DMS79 (cell line): ENCODE measurements at places on chromosomes 6 and 20.

- DNase-seq: no peak
Observed at GRCh38 chr6:43267619-43268354, 24.5 kb downstream of the TTBK1 start.

- DNase-seq: no peak
Observed at GRCh38 chr20:43843096-43843964, 71.3 kb upstream of the TOX2 start.

GRCh38 chr6:133724726-133725125 is 164.2 kb upstream of the TCF21 start:
- no peak for DNase-seq

DNA sequence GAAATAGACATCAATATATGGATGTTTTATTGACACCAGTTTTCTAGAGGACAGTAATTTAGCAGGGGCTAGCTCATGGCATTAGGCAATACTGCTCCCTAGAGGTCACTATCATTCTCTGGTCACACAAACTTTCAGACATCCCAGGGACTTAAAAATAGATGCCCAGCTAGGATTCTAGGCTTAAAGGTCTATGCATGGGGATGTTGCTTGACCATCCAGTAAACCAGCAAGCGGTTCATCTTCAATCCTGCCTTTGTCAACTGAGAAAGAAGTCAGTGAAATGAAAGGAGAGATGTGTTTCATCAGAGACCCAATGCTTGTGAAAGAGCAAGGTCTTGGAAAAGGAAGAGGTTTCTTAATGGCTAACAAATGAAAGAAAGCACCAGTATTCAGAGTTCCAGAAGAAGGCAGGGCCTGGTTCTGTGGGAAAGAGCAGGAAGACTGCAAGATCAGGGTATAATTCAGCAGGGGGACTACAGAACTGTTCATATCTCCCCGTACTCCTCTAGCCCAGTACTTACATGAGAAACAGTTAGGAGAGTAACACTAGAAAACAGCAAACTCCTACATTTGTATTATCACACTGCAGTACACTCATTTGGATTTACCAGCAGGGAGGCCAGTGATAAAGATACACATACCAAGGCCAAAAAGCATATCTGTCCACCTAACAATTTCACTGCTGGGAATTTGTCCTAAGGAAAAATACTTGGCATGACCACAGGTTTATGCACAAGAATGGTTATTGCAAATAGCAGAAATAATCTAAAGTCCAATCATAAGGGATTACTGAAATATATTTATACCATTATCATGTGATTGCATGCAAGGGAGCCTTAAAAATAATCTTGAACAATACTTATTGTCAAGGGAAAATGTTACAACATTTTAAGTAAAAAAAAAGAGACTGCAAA is 151.4 kb upstream of the LAMA2 start:
- DNase-seq: no peak

DNA sequence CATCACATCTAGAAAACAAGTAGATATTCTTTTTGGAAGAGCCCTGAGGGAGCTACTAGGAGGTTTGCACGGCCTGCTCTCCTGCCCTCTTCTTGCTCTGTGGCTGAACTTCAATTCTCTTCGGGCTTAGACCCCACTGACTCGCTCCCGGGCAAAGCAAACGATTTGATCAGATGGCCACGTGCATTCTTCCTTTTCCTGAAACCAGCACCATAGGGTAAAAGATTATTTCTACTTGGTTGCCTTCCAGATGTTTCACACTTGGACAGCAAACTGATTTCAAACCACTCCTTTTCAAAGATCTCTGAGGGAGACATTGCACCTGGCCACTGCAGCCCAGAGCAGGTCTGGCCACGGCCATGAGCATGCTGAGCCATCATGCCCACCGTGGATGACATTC is at the start of gene SLC22A1:
Gene SLC22A1, plus strand, starts transcription at position 258 of the 400 bp plus-strand sequence. Its CDS starts 121 bp downstream, at position 379.
- no peak for DNase-seq

GRCh38 chr6:140058863-140059262 is 684.4 kb upstream of the CITED2 start:
- DNase-seq: no peak

GRCh38 chr6:68229566-68229965 is 405.5 kb upstream of the ADGRB3 start:
- no peak for DNase-seq

DNA sequence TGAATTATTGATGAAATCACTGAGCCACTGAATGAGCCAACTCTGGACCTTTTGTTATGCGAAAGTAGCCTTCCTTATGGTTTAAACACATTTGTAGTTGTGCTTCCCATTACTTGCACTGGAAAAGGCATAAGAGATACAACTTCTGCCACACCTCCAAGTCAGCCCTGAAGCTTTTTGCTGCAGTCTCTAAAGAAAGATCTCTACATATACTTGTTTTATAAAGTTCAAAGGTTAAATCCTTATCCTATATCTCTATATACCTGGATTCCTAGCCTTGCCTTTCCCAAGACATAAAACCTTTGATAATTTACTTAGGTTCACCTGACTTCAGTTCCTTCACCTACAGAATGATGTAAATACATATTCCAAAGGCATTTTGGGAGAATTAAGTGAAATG is 132.0 kb downstream of the PTPRK start:
- no peak for DNase-seq

DNA sequence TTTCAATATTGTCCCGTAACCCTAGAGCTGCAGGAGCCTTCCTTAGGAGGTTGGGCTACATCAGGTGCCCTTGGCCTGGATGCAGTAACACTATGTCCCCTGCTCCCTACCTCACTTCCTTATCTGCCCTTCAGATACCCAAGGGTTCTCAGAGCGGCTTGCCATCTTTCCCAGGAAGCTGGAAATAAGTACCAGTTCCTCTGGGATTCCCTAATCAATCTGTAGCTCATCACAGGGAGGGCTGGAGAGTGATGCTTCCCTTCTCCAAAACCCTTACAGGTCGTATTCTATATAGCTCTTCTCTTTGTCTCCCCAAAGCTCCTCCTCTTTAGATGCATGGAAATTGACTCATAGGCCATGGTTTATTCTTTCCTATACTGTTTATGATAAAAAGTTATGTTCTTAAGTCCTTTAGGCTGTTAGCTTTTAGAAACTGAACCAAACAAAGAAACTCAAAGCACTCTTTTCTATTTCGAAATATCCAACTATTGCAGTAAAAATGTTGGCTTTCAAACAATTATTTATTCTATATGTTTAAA is 4.2 kb downstream of the MYCT1 start:
- DNase-seq: no peak

GRCh38 chr6:168137024-168137423 is 58.0 kb upstream of the FRMD1 start:
- no peak for DNase-seq

GRCh38 chr20:62571669-62572344 is 70.5 kb upstream of the SLCO4A1 start:
- no peak for DNase-seq

DNA sequence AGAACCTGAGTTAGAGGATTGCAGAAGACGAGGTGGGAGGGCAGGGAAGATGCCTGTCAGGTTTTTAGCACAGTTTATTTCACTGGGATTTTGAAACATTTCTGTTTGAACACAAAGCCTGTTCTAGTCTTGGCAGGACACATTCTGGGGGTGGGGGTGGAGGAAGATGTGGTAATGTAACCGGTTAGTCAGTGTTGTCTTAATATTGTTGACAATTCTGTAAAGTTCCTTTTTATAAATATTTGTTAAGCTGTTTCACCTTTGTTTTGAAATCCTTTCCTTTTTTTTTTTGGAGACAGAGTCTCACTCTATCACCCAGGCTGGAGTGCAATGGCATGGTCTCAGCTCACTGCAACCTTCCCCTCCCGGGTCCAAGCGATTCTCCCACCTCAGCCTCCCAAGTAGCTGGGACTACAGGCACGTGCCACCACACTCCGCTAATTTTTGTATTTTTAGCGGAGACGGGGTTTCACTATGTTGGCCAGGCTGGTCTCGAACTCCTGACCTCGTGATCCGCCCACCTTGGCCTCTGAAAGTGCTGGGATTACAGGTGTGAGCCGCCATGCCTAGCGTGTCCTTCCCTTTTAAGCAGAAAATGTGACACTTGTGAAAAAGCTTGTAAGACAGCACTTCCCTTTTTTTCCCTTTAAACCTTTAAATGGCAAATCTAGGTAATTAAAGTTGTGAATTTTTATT is 20.2 kb downstream of the SLC9A8 start:
- DNase-seq: no peak

GRCh38 chr6:39965751-39966150 is 31.5 kb upstream of the MOCS1 start:
- no peak for DNase-seq

DNA sequence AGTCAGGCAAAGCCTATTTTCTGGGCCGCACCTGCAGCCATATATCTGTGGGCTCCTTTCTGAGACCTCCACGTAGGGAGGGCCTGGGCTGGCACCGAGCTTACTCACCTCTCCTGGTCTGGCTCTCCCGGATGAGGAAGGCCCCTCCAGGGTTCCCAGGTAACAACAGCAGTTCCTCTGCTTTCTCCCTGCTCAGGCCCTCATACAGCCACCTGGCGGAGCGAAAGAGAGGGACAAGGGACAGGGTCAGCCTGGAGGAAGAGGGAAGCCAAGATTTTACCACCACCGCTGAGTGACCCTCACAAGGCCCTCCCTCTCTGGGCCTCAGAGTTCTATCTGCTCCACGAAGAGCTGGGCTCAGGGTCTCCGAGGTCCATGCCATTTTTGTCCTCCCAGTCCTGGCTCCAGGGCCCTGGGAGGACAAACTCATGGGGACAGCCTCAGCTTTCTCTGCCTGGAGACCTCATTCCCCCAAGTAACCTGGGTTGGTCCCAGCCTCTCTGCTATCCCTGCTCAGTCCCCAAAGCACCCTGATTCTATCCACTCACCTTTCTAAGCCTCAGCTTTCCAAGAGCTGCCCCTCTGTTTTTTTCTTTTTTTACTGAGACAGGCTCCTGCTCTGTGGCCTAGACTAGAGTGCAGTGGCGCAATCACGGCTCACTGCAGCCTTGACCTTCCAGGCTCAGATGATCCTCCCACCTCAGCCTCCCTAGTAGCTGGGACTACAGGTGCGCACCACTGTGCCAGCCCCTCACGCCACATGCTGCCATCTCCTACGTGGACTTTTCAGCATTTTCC is 13.3 kb downstream of the SLA2 start:
- DNase-seq: no peak

- peak; percentile 29 for DNase-seq
Observed at GRCh38 chr6:122610690-122611455, 668 bp downstream of the PKIB start.

GRCh38 chr6:13392462-13392861 is 64.1 kb upstream of the TBC1D7 start:
- no peak for DNase-seq

- DNase-seq: no peak
Observed at GRCh38 chr6:158608221-158608620, 36.3 kb downstream of the DYNLT1 start.

DNA sequence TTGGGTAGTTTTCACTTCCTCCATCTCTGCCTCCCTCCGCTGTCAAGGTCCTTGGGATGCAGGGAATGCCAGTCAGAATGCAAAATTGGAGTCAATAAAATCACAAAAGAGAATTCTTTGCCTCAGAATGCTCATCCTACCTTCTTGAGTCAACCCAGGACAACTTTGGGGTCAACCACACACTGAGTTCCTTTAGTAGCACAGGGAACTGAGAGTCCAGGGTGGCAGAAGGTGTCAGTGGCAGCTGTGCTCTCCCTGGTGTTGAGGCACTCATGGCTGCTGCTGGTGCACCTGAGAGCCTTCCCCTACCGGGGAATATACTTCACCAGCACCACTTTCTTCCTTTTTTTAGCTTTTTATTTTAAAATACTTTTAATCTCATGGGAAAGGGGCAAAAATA is 829 bp upstream of the NOTCH4 start:
- no peak for DNase-seq

DNA sequence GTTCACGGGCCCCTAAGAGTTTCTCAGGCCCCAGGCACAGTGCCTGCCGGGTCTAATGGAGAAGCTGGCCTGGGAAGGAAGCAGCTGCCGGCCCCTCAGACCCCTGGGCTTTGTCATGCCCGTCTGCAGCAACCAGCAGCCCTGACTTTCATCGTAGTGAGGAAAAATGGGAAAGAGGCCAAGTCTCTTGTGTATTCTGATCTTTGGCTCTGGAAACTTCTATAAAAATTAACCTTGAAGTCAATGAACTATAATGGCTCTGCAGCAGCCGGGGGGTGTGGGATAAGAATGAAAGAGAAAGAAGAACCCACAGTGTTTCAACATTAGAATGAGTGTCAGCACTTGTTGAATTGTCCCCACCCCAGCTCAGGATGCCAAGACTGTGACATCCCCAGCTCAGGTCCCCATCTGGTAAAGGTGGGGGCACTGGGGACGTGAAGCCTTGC is 12.9 kb downstream of the TGM2 start:
- peak; percentile 16 for DNase-seq

GRCh38 chr6:28693751-28694443 is 168.2 kb downstream of the GPX5 start:
- DNase-seq: no peak

- no peak for DNase-seq
Observed at GRCh38 chr6:1584146-1584545, 25.6 kb upstream of the FOXC1 start.

- DNase-seq: no peak
Observed at GRCh38 chr6:22755605-22756004, 186.2 kb downstream of the HDGFL1 start.

GRCh38 chr6:84728602-84729001 is 35.8 kb downstream of the TBX18 start:
- DNase-seq: no peak

GRCh38 chr6:33886673-33887144 is 82.9 kb upstream of the MLN start:
- no peak for DNase-seq

DNA sequence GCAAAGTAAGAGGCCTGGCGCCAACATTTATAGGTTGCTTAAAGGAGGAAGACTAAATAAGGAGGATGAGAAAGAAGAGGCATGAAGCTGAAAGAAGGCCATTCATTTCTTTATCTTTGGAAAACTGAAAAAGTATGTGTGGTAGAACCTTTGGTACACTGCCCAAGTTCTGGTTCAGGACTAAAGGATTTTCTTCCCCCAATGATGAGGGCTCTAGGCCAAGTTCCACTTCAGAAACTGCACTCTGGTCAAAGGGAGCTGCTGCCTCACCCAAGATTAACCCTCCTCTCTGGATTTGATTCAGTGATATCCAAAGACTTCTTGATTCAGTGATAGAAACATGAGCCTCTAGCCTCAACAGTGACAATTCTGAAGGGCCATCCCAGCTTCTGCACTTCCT is 5.0 kb upstream of the KPNA5 start:
- no peak for DNase-seq
